Midbrain (tissue), 1 donor: ENCODE measurements at places on chromosomes 5 and 9.
A peak's percentile ranks its signal among the peaks of the same experiment; 100 is the strongest.

DNA sequence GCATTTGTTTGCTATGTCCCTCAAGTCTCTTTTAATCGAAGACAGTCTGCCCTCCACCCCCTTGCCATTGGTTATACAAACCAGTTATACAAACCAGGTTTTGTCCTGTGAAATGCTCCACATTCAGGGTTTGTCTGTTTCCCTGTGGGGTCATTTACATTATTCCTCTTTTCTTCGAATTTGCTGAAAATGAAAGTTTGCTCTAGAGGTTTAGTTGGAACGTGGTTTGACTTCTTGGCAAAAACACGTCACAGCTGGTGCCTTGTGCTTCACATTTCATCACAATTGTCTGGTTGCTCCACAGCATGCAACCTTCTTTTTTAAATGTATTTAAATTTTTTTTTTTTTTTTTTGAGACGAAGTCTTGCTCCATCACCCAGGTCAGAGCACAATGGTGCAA, 4.2 kb upstream of the HAVCR2 start:
- DNase-seq, result no peak

GRCh38 chr9:77647267-77648233, 572 bp downstream of the GNA14 start:
- no peak for DNase-seq

GRCh38 chr5:122374110-122374509, 62.1 kb downstream of the SNCAIP start:
- DNase-seq, result no peak

DNA sequence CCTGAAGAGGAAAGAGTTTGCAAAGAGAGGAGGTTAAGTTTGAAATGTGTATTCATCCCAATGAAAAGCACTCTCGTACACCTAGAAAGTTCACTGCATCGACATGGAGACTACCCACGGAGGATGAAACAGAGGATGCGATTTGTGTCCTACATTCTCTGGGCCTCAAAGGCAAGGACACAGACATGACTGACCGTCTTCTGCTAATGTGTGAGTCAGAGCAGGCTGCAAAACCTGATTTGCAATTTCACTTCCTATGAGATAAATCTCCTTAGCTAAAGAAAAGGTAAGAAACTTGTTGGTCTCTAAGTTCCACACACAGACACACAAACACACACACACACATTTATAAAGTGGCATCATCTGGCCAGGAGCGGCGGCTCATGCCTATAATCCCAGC, 98.6 kb downstream of the GNAQ start:
- DNase-seq, result no peak

- peak; percentile 39 for DNase-seq
Observed at GRCh38 chr9:18438300-18438925, 35.5 kb upstream of the ADAMTSL1 start.

DNA sequence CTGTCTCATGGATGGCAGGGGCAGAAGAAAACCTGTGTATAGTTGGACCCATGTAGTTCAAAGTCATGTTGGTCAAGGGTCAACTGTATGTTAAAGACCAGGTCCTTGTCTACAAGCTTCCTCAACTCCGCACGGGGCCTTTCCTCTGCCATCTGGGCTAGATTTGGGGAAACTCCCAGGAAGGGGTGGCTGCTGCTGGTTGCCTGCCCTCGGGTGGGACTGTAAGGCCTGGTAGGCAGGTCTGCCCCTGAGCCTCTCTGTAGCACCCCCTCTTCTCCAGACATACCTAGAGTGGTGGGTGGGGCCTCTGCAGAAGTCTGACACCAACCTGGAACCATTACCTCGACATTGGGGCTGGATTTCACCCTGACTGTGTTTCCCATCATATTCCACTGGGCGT, 15.2 kb downstream of the ENHO start:
- no peak for DNase-seq

DNA sequence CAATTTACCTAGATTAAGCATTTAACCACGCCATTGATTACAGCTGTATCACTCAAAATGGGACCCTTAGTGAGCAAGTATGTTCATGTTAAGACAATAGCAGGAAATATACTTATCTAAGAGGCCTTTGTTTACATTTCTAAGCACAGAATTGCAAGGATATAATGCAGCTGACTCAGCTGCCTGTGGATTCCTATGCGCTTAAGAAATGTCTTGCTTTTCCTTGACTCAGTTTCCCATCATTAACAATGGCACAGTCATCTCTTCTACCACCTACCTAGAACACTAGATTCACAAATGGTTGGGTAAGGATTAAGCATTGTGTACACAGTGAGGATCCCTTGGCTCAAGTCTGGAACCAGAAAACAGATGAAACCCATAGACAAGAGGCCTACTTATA, 163.8 kb downstream of the TSSK1B start:
- no peak for DNase-seq

- no peak for DNase-seq
Observed at GRCh38 chr5:11346336-11346735, 557.9 kb downstream of the CTNND2 start.

DNA sequence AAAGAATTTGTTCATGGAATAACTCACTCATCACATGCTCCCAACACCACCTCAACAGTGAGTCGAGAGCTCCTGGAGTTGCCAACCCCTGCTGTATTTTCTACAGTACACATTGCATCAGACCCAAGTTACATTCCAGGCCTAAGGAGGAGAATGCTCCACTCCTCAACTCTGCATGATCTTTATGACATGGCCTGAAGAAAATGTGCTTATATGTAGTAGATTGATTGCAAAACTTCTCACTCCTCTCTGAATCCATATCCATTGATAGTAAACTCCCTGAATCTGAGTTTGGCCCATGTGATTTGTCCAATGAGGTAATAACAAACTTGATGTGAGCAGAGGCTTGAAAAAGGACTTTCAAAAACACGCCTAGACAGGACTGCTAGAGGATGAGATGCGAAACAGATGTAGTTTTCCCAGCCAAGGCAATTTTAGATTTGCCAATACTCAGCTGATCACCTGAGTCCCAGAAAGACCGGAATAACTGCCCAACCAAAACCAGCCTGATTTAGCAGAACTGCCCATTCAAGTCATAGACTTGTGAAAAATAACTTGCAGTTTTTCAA, 29.0 kb upstream of the PAPPA start:
- DNase-seq, result no peak

- no peak for DNase-seq
Observed at GRCh38 chr5:169178754-169179153, 122.2 kb downstream of the SLIT3 start.

GRCh38 chr9:127731938-127732337, 3.2 kb downstream of the TOR2A start:
- DNase-seq, result no peak

GRCh38 chr5:137604348-137605095, 105.4 kb upstream of the SPOCK1 start:
- DNase-seq, result no peak

GRCh38 chr5:103295424-103295823, 36.9 kb downstream of the MACIR start:
- no peak for DNase-seq

DNA sequence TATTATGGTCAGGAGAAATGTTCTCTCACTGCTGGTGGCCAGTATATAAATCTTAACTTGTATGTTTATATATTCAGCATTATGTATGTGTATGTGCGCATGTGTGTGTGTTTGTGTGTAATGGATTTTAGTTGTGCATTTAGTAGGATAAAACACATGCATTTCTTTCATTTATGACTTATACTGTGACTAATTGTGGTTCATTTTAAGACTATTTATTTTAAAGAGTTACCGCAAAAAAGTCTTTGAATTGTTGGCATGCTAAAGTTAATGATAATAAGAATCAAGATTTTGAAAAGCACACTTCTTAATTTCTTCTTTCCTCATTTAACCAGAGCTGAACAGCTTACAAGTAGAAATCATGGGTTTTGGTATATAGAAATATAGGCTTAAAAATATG, 60.9 kb downstream of the RAI14 start:
- DNase-seq, result no peak

DNA sequence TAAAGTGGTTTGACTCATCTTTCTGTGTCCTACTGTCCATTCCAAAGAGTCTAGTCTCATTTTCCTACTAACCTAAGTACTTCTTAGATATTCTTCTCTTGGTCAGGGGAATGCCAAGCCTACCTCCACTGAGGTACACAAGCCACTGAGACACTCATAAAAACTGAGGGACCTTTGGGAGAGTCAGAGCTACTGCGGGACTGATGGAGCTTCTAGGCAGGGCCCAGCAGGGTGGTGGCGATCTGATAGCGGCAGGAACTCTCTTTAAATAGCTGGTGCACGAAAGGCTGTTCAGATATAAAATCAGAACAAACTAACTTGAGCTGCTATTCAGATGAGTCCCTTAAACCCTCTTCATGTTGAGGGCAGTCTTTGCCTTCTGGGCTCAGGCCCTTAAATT, 14.7 kb downstream of the NUP214 start:
- no peak for DNase-seq

DNA sequence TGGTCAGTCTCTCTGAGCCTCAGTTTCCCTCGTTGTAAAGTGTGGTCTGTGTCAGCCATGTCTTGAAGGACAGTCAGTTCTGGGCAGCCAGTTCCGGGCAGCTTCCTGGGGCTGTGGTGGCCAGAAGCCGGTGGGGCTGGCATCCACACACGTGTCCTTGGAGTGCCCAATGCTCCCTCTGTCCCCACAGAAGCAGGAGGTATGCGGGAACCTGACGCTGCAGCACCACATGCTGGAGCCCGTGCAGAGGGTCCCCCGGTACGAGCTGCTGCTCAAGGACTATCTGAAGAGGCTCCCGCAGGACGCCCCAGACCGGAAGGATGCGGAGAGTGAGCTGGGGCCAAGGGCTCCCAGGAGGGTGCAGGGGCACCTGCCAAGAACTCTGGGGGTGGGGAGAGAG, 48.4 kb upstream of the SUSD3 start:
- no peak for DNase-seq

- no peak for DNase-seq
Observed at GRCh38 chr5:5315068-5315980, 107.2 kb upstream of the ICE1 start.

- no peak for DNase-seq
Observed at GRCh38 chr5:90170261-90170660, 239.3 kb downstream of the CETN3 start.

DNA sequence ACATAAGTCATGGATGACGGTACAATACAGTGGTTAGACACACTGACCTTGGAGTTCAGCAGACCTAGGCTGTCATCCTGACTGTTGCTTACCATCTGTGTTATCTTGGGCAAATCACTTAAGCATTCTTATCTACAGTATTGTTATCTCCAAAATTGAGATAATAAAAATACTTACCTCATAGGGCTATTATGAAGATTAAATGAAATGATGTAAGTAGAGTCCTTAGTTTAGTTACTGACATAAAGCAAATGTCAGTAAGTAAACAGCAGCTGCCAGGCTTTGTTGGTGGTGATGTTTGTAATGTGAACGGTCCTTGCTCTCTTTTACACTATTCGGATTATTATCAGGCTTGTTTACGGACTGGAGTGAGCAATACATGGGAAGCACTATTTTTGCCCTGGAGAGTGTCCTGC, 107.3 kb upstream of the DPYSL3 start:
- DNase-seq, result no peak

DNA sequence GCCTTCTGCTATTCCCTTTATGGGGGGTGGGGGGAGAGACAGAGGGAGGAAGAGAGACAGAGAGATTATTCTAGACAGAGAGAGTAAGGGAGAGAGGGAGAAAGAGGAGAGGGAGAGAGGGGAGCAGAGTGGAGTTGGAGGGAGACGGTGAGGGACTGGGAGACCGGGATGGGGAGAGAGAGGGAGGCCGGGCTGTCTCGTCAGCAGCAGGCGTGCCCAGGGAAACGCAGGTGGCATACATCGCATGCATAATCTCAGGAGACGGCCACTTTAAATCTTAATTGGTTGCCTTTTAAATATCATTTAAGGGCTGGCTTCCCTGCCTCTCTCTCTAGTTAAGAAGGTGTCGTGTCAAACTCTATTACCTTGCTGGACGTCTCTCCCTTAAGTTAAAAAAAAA, 8.4 kb downstream of the IRX4 start:
- no peak for DNase-seq

GRCh38 chr9:99038484-99038820, 66.5 kb upstream of the TGFBR1 start:
- no peak for DNase-seq

- DNase-seq, result no peak
Observed at GRCh38 chr5:132714456-132715307, 22.7 kb downstream of the KIF3A start.

DNA sequence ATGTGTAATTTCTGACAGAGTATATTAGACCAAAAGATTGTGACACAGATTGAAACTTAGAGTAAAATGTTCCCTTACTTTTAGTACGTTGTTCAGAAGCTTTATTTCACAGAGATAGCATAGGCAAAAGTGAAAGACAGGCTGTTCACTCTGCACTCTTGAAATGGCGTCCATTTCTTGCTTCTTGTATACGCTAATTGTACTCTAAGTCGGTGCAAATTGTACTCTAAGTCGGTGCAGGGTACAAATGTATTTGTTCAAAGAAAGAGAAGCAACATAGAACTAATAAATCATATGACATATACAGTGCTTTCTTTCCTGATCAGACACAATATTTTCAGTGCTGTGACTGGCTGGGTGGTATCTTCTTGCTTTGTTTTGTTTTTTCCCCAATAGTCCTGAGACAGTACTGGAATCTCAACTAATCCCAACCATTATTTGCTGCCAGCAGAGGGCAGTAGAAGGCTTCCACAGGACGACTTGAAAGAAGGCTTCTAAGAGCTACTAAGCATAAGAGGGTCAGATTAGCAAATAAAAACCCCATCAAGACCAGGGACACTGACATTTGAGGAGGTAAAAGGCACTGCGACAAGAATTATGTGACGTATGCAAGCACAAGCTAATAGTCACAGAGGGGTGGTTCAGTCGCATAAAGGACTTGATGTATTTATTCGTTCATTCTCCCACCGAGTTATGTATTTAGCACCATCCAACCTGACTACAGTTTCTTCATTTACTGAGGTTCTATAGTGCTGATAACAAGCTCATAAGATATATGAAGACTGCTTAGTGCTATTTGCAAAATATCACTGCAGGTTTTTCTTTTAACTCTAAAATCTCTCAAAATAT, 831.8 kb downstream of the TAF11L14 start:
- DNase-seq, result peak; percentile 76

- no peak for DNase-seq
Observed at GRCh38 chr5:151127926-151128325, 29.7 kb downstream of the ANXA6 start.

- DNase-seq, result no peak
Observed at GRCh38 chr9:37978983-37979382, 75.1 kb upstream of the SLC25A51 start.

GRCh38 chr9:88781628-88782391, 209.5 kb upstream of the S1PR3 start:
- DNase-seq, result no peak

- no peak for DNase-seq
Observed at GRCh38 chr9:108885643-108886348, 23.7 kb downstream of the ACTL7A start.

DNA sequence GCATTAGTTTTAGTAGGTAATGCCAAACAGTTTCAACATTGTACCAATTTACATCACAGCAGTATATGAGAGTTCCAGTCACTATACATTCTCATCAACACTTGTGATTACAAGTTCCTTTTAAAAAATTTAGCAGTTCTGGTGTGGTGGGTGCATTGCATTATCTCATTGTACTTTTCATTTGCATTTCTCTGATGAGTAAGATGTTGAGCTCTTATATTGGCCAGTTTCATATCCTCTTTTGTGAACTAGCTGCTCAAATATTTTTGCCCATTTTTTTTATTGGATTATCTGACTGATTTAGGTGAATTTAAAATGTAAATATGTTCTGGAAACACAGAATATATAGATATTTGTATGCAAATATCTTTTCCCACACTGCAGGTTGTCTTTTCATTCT, 160.9 kb upstream of the NR3C1 start:
- DNase-seq, result no peak

- no peak for DNase-seq
Observed at GRCh38 chr9:125646621-125647100, 60.3 kb downstream of the MAPKAP1 start.
